ENCODE measurements at places on chromosomes 16 and 17.

DNA sequence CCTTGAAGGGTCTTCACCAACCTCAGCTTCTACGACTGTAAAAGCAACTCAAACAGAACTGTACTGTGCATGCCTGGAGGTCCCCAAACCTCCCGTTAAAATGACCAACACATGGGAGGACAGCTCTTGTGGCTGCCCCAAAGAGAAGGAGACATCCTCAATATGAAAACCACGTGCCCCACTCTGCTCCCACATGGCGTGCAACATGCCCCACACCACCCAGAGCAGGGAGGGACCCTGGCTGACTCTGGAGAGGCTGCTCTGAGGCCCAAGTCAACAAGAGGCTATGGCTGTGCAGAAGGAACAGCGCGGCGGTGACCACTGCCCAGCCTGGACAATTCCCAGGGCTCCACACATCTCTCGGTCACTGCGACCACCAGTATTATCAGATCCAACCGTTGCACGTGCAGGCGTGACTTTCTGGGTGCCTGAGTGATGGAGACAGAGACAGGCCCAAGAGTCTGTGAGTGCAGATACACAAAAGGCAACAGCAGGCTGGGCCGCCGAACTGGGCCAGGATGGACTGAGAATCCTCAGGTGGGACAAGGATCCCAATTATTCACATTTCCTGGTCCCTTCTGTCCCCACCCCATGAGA is 1.4 kb downstream of the PLD6 start:
- DNase-seq, result no peak

DNA sequence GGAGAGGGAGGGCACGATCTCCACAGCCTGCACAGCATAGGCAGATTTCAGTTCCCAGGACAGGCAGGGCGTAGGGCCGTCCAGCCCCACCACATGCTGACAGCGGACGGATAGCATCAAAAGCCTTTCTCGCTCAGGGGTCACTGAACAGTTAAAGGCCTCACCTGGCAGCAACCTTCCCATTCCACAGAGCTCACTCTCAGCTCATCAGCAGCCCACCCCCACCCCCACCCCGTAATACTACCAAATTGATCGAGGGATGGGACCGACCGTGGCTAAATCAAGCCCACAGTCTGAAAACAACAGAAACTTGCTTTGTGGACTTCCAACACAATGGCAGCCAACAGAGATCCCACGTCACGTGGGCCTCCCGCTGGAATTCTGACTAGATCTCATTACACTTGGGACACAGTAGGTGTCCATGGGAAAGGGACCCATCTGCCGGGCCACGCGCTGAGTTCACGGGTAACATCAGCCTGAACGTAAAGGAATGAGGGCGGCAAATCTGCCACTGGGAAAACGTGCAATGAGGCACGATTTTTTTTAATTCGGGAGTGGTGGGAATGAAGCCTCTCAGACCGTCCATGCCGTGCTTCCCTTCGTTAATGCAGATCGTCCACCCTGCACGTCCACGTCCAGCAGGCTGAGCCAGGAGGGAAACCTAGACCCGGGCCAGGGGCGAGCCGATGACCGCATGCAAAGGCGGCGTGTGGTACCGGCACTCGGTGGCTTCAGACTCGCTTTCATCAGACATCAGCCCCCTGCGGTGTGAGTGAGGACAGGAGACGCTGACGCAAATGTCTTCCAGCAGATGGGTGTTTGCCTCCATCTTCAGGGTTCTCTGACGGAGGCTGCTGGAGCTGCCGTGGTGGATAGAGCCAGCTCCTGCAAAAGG is 92.1 kb downstream of the TBC1D16 start:
- no peak for DNase-seq

DNA sequence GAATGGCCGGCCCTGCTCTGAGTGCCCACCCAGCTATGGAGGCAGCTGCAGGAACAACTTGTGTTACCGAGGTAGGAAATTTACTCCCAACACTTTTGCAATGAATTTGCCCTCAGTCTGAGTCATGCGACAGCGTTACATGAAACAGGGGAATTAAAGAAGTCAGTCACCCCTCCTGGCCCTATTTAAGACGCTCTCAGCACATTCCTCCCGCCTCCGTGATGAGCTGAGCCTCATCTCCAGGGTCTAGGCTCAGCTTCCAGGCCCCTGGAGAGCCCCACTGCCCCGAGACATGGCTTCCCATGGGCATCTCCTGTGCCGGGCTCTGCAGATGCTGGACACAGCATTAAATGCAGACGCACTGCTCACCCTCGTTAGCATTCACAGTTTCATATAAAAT is 35.0 kb downstream of the CRISPLD2 start:
- DNase-seq, result no peak

GRCh38 chr17:75900691-75901533 is 3.8 kb downstream of the MRPL38 start:
- DNase-seq, result no peak

GRCh38 chr17:69809331-69809730 is 265.7 kb upstream of the KCNJ16 start:
- no peak for DNase-seq

DNA sequence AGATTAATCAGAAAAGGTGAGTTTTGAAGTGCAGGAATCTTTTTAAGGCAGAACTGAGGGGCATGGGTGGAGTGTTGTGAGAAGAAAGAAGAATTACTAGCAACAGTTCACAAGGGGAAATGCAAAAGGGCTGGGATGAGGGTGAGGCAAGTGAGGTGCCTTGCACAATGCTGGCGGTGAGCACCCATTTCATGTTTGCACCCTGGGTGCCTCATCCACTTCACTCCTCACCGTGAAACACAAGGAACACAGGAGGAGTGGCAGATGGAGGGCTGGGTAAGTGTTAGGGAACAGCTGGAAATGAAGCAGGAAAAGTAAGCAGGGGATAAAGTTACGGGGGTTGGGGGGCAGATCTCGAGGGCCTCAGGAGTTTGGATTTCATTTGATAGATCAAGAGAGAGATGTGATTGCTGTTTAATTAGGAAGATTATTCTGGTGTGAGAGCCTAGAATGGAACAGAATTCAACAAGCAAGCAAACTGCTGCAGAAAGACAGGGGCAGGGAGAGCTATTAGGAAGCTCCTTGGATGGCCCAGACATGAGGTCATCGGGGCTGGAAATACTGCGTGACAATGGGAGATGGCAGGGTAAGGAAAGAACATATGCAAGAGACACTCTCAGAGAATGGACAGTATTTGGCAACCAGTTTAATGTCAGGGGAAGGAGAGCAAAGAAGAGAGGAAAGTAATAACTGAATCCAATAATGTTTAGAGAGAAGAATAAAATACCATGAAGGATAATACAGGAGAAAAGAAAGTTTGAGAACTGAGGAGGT is 8.3 kb upstream of the HEATR6 start:
- DNase-seq, result no peak

- DNase-seq, result no peak
Observed at GRCh38 chr16:28534542-28535373, 4.0 kb downstream of the NUPR1 start.

DNA sequence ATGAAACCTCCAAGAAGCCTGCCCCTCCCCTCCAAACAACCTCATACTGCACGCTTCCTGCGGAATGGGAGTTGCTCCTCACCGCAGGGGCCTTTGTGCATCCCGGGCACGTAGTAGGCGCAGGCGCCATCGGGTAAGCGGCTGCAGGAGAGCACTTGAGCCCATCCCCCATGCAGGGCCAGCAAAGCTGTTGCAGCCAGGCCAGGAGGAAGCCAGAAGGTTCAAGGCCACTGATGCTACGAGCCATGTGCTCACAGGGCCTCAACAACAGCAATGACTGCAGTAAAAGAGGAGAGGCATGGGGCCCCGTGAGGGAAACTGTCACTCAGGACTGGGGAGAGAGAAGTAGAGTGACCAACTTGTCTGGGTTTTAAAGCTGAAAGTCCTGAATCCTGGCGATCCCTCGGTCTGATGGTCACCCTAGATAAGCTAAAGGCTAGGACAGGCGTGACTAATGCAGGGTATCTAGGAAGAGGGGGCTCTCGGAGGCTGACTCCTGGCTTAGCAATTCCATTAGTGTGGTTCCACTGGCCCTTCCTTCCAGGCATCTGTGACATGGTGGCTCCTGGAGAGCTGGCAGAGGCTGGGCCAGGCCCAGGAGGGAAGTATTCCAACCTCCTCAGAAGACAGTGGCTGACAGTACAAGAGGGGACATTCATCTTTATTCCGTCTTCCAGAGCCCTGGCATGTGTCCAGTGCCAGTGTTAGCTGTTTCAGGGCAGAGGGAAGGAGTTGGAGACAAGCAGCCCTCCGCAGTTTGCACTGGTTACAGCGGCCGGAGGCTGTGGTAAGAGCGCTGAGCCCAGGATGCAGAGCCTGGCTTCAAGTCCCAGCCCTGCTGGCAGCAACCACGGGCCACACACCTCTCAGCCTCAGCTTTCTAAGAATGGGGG is 20.8 kb downstream of the GOSR2 start:
- DNase-seq, result peak; percentile 50

GRCh38 chr16:84411768-84412167 is 43.4 kb downstream of the ATP2C2 start:
- no peak for DNase-seq

DNA sequence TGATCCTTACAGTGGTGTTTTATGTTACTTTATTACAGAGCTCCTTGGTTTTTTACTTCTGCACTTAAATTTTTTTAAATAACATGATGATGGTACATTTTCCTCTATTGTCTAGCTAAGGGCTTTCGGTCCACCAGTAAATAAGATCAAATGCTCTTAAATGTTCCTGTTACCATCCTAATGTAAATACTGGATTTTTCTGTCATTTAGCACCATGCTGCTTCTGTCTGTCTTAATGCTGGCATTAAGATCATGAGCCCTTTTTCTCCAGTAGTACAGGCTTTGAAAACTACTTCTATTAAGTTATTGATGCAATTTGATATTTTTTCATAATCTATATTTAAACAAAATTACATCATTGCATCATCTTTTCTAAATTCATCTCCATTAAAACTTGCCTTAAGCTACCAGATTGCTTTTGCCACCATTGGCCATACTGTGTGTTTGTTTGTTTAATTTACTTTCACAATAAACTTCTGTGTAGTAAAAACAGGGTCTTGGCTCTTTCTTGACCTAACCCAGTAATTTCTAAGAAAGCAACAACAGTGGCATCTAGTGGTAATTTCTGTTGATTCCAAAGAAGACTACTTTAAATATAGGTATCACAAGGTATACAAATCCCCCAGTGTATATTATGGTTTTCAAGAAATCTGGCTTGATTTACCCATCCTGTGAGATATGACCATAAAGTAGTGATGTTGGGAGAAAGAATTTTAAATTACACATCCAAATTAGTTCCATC is 9.0 kb upstream of the PHAF1 start:
- peak; percentile 77 for DNase-seq

DNA sequence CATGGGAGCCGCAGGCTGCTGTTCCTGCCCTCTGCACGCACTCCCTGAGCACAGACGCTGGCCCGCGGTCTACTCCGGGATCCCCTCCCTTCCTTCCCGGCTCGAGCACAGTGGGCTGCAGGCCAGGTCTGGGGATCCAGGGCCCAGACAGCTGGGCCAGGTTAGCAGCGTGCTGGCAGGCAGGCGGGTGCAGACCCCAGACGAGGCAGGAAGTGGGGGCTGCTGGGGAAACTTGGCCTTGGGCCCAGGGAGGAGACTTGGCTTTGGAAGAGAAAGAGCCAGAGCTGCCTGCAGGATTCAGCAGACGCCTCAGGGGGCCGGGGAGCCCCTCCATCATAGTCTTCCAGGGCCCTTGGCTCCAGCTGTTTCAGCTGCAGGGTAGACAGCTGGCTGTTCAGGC is 30.2 kb upstream of the ABCC3 start:
- no peak for DNase-seq

GRCh38 chr16:12067714-12068401 is 91.3 kb downstream of the SNX29 start:
- peak; percentile 42 for DNase-seq

GRCh38 chr16:75372236-75372856 is 61.0 kb downstream of the CFDP1 start:
- DNase-seq, result no peak

- DNase-seq, result no peak
Observed at GRCh38 chr17:56815711-56816110, 18.0 kb downstream of the C17orf67 start.

GRCh38 chr16:24668481-24669061 is 60.9 kb upstream of the TNRC6A start:
- no peak for DNase-seq

DNA sequence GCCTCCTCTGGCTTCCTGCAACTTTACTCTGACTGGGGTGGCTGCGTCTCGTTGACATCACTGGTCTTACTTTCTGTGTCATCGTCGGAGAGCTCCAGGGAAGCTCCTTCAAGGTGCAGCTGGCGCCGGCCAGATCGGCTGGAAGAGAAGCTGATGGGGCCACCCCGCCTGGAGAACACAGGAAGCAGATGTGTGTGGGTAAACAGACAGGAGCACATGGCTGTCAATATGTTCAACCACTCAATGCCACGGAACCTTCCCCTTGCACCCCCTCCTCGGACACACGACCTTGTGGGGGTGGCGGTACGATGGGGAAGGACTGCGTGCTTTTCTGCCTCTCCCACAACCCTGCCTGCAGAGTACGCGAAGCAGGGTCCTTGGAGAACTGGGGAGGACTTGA is 40.1 kb downstream of the NDEL1 start:
- DNase-seq, result peak; percentile 5

DNA sequence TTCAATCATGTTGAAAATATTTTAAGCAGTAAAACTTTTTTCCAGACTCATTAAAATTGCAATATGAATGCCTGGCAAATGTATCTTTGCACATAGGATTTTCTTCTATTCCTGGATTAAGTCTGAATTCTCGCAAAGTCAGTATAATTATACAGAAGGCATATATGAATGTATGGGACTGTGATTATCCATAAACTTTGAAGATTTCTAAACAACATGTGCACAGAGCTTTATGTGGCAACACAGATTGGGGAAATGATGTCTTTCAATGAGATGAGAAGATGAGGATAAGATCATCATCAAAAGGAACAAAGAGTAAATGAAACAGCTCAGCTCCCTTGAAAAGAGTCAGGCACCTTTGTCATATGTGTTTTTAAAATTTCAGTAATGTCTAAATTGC is 635.3 kb downstream of the CDH11 start:
- no peak for DNase-seq

- DNase-seq, result no peak
Observed at GRCh38 chr16:20868890-20869289, 31.3 kb downstream of the DCUN1D3 start.

DNA sequence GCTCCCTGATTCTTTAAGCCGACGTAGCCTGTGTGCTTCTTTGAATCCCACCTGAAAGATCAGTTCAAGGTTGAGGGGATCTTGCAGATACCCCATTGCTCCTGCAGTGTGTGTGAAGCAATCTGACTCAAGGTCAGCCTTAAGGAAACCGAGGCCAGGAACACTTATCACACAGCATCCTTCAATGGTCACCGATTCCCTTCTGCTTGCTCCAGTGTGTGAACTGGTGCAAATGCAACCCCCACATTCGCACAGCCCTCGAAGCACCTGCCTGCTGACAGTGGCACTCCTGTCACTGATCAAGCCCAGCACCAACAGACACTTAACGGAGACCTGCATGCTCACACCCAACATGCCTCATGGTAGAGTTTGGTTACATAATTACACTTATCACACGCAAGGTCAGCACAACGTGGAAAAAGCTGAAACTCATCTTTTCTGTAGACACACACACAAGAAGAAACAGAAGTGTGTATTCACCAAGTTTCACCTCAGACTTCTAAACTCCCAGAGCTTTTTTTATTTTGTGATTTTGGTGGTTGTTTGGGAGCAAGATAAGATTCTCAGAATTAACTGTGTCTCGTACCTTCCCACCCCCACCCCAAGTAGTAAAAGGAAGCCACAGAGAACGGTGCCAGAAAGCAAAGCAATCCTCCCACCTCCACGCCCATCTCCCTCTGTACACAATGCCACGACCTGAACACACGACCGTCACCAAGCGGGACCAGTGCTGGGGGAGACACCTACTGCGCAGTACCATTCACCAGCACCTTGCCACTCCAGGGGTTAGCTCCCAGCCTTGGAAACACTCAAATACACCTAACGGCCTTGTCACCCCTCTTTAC is 37.2 kb downstream of the LITAFD start:
- no peak for DNase-seq

GRCh38 chr16:12321311-12321842 is 344.8 kb downstream of the SNX29 start:
- peak; percentile 14 for DNase-seq

All from hematopoietic multipotent progenitor cell (in vitro differentiated cells).